ENCODE measurements at places on chromosomes 7 and 10.

DNA sequence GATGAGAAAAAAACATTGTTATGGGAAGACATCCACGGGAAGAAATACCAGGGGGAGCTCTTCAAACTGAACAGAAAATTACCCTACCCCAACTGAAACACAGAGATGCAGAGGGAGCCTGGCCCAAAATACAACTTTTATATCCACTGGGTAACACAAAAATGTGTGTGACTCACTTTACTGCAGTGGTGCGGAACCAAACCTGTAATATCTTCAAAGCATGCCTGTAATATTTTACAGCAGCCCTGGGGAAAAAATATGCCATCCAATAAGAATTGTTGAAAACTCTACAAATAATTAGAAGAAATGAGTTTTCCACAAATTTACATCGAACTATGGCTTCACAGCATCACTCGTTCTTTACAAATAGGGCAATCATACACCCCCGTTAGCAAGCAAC is 49.8 kb upstream of the SRRM3 start:
- no peak for DNase-seq

DNA sequence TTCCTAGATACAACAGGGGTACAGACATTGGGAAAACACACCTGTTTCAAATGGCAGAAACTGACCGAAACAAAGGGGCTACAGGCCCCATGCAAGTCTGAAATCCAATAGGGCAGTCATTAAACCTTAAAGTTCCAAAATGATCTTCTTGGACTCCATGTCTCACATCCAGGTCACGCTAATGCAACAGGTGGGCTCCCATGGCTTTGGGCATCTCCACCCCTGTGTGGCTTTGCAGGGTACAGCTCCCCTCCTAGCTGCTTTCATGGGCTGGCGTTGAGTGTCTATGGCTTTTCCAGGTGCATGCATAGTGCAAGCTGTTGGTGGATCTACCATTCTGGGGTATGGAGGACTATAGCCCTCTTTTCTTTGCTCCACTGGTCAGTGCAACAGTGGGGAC is 248.1 kb upstream of the RHOBTB1 start:
- no peak for DNase-seq

DNA sequence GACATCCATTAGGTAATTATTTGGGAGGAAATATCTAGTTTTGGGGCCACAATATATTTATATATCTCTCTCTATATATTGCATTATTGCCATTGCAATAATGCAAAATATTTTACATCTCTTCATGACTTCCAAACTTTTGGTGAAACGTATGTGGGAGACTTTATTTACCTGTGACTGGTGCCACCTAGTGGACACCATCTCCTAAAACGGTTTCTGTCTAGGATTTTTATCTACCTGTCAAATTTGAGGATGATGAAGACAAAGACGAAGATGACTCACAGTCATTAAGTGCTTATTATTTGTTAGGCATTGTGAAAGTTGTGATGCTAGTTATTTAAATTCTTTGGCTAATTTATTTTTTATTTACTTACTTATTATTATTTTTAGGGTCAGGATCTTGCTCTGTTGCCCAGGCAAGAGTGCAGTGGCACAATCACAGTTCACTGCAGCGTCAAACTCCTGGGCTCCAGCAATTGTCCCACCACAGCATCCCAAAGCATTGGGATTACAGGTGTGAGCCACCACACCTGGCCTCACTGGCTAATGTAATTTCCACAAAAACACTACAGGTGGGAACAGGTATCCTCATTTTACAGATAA is 18.7 kb upstream of the CBLL1 start:
- DNase-seq, result peak; percentile 27

- DNase-seq, result no peak
Observed at GRCh38 chr7:144787127-144787526, 48.7 kb downstream of the TPK1 start.

GRCh38 chr10:107616463-107617410 is 452.2 kb upstream of the SORCS1 start:
- DNase-seq, result no peak

- no peak for DNase-seq
Observed at GRCh38 chr7:39946693-39947092, 3.4 kb upstream of the CDK13 start.

GRCh38 chr7:90290244-90291113 is 30.6 kb downstream of the FAM237B start:
- DNase-seq, result no peak

DNA sequence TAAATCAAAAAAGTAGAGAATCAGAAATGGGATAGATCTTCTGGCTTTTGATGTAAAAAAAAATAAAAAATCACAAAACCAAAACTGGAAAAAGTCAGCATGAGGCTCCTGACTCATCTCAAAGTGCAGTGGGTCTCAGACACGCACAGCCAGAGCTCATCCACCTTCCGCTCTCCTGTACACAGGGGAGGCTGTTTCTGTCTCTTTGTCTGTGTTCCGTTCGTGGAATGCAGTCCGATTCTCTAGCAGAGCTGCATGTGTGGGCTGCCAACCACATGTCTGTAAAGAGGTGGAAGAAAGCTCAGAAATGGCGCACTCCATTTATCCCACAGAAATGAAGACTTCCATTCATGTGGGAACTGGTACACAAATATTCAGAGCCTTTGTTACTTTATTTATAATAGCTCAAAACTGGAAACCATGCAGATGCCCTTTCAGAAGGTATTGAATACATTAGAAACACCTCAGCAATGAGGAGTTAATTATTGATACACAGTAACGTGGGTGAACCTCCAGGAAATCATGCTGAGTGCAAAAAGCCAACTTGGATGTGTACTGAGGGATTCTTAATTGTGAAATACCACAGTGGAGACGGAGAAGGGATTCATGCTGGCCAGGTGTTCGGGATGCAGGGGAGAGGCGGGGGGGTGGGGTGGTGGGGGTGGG is 123.3 kb downstream of the TRRAP start:
- DNase-seq, result no peak
